ENCODE measurements at places on chromosomes 12 and 14.

- ATAC-seq: no peak
Observed at GRCh38 chr14:22781301-22781991, 15.0 kb downstream of the OXA1L start.

DNA sequence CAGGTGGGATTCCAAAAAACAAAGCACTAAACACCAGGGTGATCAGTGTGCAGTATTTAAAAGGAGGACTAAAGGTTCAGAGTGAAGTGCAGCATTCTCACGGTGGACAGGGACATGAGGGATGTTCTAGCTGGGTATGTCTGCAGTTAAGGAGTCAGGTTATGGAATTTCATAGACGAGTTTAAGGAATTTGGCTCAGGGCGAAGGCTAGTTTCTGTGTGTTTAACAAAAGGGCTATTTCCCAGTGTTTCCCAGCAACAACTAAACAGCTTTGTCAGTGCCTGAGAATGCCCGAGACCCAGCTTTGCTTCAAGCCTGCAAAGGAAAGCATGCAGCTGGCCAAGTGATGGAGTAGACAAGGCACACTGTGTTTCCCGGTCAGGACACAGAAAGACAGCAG lies 7.0 kb downstream of the KRT1 start:
- ATAC-seq: no peak

DNA sequence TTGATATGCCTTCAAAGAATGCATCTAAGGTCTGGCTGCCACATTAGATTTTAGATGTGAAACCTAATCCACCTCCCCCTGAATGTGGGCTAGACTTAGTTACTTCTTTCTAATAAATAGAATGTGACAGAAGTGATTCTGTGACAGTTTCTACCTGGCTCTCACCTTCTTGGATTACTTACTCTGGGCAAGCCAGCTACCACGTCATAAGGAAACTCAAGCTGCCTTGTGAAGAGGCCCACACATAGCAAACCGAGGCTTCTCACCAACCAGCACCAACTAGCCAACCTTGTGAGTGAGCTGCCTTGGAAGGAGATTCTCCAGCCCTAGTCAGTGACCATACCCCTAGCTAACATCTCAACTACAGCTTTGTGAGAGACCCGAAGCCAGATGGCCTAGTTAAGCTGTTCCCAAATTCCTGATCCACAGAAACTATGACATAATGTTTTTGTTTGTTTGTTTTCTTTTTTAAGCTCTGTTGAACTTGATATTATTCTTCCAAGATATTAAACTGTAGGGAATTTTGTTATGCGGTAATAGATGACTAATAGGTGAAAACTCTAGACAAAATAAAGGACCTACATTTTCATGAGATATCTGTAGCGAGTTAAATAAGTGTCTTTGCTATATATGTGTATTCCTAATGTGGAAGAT lies 6.2 kb downstream of the GPR19 start:
- ATAC-seq: no peak

DNA sequence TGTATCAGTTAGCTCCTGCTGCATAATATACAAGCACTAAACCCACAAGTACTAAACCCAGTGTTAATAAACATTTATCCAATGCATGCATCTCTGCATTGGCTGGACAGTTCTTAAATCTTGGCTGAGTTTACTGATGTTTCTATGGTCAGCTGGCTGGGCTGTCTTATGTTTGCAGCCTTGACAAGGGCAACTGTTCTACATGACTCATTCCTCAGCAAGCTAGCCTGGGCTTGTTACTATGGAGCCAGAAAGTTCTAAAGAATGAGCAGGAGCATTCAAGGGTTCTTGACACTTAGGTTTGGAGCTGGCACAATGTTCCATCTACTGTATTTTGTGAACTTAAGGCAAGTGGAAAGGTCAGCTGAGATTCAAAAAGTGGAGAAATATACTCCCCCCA lies 199.1 kb downstream of the GLT1D1 start:
- ATAC-seq: no peak

DNA sequence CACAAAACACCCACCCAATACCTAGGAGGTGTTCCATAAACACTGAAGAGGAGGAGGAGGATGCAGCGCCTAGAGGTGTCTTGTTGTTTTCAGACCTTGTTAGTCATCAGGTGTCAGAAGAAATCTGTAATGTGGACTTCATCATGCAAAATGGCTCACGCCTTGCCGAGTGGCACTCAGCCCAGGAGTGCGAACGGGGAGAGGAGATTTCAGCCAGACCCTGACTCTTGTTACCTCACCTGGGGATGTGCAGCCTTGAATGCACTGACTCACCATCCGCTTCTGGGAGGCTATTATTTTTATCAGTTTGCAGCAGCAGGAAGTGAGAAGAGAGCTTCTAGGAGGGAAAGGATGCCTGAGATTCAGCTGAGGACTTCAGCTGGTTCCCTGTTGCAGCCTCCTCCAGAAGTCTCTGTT lies 48.2 kb upstream of the PLXNC1 start:
- peak; percentile 4 for ATAC-seq

DNA sequence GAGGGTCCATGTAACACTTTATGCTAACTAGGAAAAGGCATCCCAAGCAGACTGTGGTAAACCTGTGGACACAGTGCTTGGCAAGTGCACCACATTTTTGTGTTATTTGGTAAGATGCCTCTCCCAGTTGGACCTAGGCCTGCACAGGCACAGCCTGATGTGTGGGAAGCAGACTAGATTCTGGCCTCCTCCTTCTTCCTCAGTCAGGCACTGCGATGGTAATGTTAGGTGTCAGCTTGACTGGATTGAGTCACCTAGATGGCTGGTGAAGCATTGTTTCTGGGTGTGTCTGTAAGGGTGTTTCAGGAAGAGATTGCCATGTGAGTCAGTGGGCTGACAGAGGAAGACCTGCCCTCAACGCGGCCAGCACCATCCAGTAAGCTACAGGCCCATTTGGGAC lies 25.3 kb upstream of the RHOJ start:
- no peak for ATAC-seq

DNA sequence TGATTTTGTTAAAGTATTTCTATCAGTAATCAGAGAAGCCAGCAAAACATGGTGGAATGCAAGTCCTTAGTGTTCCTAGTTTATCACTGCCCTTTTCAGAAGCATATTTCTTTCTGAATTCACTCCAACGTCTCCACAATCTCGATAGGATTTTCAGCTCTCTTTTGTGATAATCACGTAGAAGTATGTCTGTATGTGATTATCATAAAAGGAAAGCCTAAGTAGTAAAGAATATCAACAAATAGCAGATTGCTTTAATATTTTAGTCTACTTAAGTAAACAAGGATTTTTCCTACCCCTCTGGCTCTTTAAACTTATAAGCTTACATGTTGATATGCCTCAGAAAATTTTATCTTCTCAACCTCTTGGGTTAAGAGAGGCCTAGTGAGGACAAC lies 147.4 kb upstream of the NUDT4 start:
- peak; percentile 18 for ATAC-seq

DNA sequence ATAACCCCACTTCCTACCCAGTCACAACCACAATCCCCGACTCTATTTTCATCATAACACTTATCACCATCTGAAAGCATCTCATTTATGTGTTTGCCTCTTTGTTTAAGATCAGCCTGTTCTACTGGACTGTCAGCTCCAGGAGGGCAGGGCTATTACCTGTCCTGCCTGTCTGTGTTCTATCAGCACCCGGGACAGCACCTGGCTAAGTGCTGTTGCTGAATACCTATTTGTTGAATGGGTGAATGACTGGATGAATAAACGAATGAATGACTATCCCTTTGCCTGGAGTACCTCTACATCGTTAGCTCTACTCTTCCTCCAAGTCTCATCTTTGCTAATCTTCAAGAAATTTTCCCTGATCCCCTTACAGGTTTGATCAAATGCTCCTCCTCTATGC lies 69.0 kb downstream of the WSCD2 start:
- ATAC-seq: no peak

- no peak for ATAC-seq
Observed at GRCh38 chr12:99087278-99087677, 442.2 kb downstream of the APAF1 start.

- ATAC-seq: no peak
Observed at GRCh38 chr12:20342111-20342510, 26.2 kb upstream of the PDE3A start.

DNA sequence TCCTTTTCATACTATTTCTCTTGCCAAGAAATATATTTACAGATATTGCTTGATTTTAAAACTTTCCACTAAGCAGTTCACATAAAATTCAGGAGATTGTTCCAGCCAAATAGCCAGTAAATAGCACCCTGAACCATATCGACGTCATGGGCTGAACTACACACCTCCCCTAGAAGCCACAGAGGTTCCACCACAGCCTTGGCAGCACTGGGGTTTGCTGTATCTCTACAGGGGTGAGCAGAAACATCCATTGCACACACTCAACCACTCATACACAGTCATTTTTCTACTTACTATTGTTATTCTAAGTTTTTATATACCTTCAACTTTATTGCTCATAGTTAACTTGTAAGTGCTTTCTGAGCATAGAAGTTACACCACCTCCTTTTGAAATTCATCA lies 8.1 kb upstream of the EIF2S3B start:
- ATAC-seq: no peak

GRCh38 chr12:124588751-124589267 lies 21.4 kb upstream of the NCOR2 start:
- ATAC-seq: peak; percentile 83

DNA sequence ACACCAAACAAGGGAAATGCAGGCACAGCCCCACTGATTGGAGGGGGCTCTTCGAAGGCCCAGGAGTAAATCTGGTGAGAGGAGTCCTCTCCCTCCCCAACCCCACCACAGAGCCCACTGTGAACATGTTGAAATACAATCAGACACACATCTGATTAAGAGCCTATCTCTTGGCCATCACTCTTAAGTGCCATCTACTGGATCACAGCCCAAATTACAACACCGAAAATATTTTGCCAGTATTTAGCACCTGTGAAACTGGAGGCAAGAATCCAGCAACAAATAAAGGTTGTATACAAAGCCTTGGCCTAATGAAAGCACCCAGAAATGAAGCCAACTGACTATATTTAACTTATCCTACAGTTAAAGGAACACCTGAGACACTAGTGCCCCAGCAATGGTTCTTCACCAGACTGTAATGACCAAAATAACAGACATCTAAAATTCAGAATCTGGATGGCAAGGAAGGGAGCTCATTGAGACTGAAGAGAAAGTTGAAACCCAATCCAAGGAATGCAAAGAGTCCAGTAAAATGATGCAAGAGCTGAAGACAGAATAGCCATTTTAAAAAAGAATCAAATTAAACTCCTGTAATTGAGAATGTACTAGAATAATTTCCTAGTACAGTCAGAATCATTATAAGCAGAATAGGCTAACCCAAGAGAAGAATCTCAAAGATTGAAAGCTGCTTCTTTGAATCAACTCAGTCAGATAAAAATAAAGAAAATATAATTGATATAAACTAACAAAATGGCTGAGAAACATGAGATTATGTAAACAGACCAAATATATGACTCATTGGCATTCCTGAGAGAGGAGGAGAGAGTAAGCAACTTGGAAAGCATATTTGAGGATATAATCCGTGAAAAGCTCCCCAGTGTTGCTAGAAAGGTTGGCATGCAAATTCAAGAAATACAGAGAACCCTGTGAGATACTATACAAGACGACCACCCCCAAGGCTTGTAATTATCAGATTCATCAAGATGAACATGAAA lies 1117.0 kb downstream of the FLRT2 start:
- no peak for ATAC-seq

DNA sequence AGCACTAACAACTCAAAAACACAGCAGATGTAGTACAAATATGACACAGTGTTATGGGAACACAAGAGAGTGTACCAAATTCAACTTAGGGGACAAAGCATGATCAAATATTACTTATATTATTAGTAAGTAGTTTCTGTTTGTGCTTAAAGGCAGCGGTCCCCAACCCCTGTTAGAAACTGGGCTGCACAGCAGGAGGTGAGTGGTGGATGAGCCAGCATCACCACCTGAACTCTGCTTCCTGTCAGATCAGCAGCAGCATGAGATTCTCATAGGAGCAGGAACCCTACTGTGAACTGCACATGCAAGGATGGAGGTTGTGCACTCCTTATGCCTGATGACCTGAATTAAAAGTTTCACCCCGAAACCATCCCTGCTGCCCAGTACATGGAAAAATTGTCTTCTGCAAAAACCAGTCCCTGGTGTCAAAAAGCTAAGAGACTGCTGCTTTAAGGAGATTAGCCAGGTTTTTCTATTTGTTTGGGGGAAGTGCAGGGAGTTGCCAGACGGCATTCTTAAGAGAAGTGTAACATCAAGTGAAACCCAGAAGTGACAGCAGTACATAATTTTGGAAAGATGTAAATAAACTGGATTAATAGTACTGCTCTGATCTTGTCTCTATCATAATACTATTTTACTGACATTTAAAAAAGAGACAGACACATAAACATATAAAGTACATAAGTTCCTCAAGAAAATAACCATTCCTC lies 26.7 kb downstream of the GTF2A1 start:
- no peak for ATAC-seq

GRCh38 chr12:111761099-111761498 lies 5.6 kb upstream of the ALDH2 start:
- ATAC-seq: no peak

- no peak for ATAC-seq
Observed at GRCh38 chr12:12626471-12626870, 14.8 kb downstream of the CREBL2 start.

GRCh38 chr12:108850854-108851573 lies 6.4 kb downstream of the SSH1 start:
- ATAC-seq: peak; percentile 87

- ATAC-seq: no peak
Observed at GRCh38 chr14:92591346-92591745, 77.8 kb downstream of the RIN3 start.

DNA sequence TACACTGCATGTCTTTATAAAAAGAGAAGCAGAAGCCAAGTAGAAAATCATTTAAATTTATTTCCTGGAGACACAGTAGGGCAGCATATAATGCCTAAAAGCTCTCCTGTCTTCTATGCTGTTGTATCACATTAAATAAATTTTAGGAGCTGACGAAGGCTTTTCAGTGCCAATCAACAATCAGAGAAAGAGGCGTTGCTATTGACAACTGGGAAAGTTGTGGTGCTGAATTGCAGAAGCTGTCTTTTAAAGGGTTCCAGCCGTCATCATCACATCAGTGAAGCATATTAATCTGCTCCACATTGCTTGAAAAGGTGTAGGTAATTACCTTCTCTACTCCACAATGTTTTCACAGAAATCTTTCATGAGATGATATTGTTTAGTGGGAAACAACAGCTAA lies 103.9 kb downstream of the FSCB start:
- no peak for ATAC-seq

DNA sequence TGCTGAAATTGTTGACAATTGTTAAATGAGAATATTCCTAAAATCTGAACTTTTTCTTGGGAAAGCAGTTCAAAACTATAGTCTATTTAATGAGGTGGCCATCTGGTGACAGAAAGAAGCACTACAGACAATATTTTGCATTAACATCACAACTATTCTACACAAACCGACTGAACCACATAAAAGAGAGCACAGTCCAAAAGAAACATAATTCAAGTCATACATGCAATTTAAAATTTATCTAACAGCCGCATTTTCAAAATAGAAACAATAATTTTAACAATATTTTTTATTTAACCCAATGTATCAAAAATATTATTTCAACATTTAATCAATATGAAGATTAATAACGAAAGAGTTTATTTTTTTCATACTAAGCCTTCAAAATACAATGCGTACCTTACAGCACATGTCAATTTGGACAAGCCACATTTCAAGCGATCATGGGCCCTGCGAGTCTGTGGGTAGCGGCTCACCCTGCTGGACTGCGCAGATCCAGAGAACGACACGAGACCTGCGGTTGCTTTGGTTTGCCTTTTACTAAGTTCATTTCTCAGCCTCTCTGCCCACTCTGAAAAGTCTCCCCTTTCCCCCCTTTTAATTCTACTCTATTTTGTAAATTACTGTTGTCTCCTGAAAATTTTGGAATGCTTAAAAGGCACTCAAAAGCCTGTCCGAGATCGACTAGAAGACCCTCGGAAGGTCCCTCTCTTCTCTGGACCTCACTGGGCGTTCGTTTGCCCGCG lies 947 bp upstream of the LRRC9 start:
- ATAC-seq: peak; percentile 90
